Bone marrow (tissue), 2 donors: ENCODE measurements at places on chromosomes 7 and 10.
A peak's percentile ranks its signal among the peaks of the same experiment; 100 is the strongest.

GRCh38 chr7:28685242-28685643 is 272.9 kb downstream of the TRIL start:
- DNase-seq: no peak

GRCh38 chr7:5282543-5283316 is at the start of gene SLC29A4:
SLC29A4 (plus strand) TSS chr7:5282943; CDS start chr7:5287817, 4,874 bp downstream.
- peak; percentile 10 for DNase-seq

- no peak for DNase-seq
Measured at GRCh38 chr10:13348216-13349017, at the start of gene SEPHS1. SEPHS1 (minus strand) TSS chr10:13348293; CDS start chr10:13344950, 3,343 bp downstream.

DNA sequence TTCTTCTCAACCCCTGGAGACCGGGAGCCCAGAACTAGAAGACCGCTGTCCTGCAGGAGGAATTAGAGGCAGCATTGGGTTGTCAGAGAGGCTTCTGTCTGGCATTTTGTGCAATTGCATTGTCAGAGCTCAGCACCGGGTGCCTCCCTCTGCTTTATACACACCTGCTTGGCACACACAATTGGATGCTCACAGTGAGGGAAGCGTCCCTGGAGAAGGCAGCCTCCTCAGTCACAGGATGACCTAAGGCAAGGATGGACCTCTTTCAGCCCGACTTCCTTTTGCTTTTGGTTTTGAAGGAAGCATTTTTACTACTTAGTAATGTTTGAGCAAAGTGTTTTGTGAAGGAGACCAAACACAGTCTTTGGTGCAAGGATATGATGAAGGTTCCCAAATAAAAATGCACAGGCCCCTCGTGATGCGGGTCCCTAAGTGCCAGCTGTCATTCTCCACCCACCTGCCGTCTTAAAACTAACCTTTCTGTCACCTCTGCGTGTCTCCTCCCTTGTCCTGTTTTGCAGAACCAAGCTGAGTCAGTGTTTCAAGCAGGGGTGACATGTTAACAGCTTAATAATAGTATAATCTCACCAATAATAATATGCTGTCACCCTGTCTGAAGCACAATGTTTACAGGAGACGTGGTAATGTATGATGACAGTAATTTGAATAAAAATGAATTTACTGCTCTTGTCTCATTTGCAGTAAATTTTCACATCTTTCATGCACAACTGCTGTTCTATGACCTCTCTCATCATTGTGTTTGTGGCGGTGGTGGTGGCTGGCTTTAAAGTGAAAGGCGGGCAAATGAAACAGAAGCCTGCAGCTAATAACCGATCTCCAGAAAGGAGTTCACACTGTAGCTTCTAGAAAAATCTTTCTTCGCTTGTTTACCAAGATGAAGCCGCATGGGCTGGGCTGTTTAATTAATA is 430.2 kb upstream of the MKI67 start:
- DNase-seq: no peak

DNA sequence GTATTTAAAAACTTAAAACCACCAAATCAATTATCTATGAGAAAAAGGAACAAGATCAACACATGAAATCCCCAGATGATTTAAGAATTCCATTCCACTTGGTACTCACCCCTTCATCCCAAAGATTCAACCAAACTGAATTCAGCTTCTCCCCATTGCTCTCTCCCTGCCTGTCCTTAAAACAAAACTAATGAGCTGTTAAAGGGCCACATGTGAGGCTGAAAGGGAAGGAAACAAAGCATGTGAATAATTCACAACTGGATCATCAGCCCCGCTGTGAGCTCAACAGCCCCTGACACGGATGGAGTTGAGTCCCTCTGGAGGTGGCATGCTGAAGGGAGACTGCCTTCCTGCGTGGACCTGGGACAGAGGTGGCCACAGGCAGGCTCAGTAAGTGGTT is 32.9 kb downstream of the VOPP1 start:
- no peak for DNase-seq

DNA sequence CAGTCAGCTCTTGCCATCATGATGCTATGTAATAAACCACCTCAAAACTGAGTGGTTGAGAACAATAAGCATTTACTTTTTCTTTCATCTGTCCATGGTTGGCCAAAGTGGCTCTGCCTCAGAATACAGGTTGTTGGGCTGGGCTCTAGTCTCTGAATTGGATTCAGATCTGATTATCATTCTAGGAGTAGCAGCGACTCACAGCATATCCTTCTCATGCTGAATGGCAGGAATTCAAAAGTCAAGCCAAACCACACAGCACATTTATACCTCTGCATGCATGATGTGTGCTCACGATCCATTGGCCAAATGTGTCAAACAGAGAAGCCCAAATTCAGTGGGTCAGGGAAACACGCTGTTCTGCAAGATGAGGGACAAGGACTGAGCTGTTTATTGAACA is 13.6 kb upstream of the GALNT11 start:
- no peak for DNase-seq

- no peak for DNase-seq
Measured at GRCh38 chr10:129394518-129395328, 72.3 kb upstream of the MGMT start.

DNA sequence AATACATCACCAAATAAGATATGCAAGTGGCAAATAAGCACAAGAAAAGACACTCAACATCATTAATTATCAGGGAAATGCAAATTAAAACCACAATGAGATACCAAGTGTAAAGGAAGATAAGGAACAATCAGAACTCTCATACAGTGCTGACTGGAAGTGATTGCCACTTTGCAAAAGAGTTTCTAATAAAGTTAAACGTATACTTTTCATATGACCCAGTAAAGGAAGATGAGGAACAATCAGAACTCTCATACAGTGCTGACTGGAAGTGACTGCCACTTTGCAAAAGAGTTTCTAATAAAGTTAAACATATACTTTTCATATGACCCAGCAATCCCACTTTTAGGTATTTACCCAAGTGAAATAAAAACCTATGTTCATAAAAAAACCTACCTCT is 12.2 kb upstream of the JMJD1C start:
- no peak for DNase-seq

DNA sequence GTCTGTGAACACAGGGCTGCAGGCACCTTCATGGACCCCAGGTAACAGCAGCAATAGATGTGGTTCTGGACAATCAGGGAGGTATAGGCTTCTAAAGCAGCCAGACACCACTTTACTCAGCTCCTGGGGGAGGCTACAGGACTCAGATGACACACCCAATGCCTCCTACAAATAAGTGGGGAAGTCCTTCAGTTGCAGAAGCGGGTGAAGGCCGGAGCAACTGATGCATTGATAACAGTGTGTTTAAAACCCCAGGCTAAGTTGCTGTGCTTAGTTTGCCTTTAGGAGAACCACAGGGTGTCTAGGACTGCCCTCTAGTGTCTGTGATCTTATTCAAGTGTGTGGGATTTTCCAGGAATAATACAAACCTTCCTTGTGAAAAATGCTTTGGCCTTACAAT is 5.9 kb upstream of the ITGA8 start:
- no peak for DNase-seq

- no peak for DNase-seq
Measured at GRCh38 chr7:106022193-106022821, 59.2 kb downstream of the CDHR3 start.

DNA sequence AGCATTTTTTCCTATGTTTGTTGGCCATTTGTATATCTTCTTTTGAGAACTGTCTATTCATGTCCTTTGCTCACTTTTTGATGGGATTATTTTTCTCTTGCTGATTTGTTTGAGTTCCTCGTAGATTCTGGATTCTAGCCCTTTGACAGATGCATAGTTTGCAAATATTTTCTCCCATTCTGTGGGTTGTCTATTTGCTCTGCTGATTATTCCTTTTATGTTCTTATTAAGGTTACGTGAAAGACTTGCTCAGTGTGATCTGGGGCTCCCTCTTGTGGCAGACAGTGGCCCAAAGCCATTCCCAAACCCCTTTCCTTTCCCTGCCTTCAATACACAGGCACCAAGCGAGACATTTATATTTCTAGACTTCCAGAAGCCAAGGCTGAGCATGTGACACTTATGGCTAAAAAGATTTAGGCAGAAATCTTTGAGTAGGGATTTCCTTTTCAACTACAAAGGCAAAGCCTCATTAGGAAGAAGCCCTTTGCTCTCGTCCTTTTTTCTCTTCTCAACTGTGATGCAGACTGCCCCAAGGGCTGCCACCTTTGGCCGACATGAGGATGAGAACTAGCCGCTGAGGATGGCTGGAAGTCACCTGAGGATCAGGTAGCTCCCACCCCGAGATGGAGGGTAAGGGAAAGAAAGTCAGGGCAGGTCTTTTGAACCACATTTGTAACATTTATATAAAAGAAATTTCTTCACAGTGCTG is 23.6 kb downstream of the ST8SIA6 start:
- peak; percentile 50 for DNase-seq

DNA sequence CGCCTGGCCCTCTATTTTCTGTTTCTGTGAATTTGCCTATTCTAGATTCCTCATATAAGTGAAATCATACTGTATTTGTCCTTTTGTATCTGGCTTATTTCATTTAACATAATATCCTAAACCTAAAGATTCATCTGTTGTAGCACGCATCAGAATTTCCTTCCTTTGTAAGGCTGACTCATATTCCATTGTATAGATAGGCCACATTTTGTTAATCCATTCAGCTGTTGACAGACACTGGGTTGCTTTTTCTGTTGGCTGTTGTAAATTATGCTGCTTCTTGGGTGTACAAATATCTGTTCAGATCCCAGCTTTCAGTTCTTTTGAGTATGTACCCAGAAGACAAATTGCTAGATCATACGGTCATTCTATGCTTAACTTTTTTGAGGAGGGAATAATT is 28.8 kb upstream of the CUL1 start:
- no peak for DNase-seq

- DNase-seq: no peak
Measured at GRCh38 chr10:108348215-108348614, 1183.7 kb upstream of the SORCS1 start.

GRCh38 chr10:58240531-58240930 is 27.2 kb downstream of the IPMK start:
- DNase-seq: no peak

DNA sequence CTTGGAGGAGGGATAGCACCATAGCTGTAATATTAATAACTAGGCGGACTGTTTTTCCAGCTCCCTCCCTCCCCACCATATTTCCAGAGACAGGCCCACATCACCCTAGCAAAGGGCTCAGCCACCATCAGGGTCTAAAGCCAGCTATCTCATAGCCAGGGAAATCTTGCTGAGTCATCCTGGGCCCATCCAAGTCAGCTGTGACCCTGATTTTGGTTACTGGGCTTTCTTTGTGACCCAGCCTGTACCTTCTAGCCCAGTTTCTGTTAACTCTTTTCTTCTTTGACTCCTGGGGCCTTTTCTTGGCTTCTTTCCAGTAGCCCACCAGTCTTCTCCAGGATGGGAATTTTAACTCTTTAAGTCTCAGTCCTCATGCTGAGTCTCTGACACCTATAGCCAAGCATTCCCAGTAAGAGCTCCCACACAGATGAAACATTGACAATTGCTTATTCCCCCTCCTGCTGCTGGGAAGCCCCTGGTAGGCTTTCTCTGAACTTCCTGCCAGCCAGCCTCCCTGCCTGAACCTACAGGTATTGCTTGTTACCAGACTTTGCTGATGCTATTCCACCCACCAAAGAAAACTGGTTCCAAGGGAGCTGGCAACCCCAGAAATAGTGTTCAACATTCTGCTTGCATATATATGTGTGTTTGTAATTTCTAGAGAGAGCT is 34.8 kb upstream of the ADO start:
- no peak for DNase-seq

DNA sequence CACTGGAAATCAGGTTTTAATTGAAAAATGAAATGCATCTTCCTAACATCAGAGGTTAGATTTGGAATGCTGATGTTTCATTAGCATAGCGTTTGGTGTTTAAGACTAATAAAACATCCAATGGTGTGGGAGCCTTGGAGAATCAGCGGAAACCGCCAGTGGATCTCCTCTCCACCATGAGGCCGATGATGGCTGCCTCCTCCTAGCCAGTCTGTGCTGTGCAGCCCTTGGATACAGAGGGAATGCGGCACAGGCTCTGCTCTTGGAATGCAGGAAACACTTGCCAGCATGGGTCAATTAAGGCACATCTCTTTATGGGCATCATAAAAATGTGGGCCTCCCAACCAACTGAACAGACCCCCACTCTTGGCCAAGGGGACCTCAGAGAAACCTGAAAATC is 259.9 kb downstream of the GLRX3 start:
- no peak for DNase-seq

GRCh38 chr7:55379285-55379684 is 14.1 kb downstream of the LANCL2 start:
- no peak for DNase-seq

GRCh38 chr10:131556897-131557495 is 245.5 kb upstream of the TCERG1L start:
- no peak for DNase-seq

- DNase-seq: no peak
Measured at GRCh38 chr10:110820321-110820814, 51.4 kb upstream of the PDCD4 start.

GRCh38 chr7:33457039-33457438 is 327.7 kb downstream of the BBS9 start:
- DNase-seq: no peak

DNA sequence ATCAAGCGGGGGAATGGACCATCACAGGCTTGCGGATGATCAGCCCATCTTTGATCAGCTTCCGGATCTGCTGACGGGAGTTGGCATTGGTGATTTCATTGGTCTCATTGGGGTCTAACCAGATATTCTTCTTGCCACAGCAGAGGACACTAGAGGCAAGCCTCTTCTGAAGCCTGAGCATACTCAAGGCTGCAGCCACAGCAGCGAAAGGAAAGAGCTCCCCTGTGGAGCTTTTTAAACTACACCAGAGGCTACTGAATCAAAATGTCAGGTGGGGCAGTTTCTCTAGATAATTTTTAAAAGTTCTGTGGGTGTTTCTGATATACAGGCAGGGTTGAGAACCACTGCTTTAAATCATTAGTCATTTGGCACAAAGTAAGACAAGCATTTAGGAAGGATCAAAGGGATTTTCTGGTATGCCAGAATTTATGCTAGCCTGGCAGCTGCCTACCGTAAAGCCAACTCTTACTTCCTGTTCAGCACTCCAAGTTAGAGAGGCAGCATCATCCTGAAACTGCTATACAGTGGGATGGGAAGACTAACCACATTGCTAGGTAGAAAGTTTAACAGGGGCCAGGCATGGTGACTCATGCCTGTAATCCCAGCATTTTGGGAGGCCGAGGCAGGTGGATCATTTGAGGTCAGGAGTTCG is 7.0 kb downstream of the NAPEPLD start:
- DNase-seq: no peak

DNA sequence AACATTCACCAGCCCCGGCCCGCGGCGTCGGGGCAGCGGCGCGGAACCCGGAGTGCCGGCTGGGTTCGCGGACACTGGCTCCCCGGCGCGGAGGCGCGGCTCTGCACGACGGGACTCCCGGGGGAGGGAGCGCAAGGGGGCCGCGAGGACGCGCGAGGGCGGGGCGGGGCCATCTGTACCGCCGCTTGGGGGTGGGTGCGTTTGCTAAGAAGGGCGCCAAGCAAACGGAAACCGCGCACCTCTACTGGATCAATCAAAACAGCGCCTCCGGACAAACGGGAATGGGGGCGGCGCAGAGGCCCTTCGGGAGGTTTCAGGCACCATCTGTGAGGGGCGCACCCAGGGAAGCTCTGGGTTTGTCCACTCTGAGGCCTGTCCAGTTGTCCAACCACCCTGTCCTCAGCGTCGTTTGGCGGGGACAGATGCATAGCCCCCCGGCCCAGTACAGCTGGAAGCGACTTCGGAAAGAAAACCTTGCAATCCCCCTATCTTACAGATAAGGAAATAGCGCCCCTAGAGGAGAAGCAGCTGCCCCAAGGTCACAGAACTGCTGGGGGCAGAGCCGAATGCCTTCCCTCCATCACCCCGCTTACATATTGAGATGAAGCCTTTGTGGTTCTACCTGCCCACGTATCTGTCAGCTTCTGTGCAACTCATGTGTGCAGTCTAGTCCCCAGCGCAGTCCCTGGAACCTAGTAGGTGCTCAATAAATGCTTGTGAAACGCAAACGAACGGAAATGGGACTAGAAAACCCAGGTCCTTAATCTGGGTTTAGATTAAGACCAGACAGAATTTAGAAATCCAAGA is 10.7 kb upstream of the SLIT1 start:
- DNase-seq: peak; percentile 45
